Osteocyte (in vitro differentiated cells): ENCODE measurements at places on chromosomes 12 and 14.

DNA sequence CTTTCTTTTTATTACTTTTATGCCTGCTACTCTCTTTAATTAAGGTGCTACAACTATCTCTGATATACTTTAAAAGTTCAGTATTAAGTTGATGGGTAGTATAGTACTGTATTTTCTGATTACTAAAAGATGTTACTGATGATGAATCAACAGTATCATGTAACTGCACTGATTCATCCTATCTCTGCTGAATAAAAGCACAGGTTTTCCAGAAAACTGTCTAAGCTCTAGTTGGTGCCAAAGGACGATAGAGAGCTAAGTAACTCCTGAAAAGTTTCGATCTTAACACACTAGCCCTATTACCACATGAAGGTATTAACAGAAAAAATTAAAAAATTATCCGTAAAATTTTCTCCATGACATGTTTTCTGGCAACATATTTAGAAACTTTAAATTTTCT is 2.1 kb downstream of the SCAF11 start:
- no peak for DNase-seq

GRCh38 chr12:47408171-47408871 is 297.5 kb downstream of the RPAP3 start:
- no peak for DNase-seq

- DNase-seq = no peak
These were observed 3.4 kb upstream of the DHH start for GRCh38 chr12:49098035-49098451.

GRCh38 chr12:92505254-92506231 is 197.2 kb upstream of the PLEKHG7 start:
- DNase-seq = peak; percentile 85

GRCh38 chr14:54688229-54688628 is 121.3 kb downstream of the SAMD4A start:
- no peak for DNase-seq

- no peak for DNase-seq
These were observed 2.0 kb upstream of the FKBP11 start for GRCh38 chr12:48927261-48927660.

DNA sequence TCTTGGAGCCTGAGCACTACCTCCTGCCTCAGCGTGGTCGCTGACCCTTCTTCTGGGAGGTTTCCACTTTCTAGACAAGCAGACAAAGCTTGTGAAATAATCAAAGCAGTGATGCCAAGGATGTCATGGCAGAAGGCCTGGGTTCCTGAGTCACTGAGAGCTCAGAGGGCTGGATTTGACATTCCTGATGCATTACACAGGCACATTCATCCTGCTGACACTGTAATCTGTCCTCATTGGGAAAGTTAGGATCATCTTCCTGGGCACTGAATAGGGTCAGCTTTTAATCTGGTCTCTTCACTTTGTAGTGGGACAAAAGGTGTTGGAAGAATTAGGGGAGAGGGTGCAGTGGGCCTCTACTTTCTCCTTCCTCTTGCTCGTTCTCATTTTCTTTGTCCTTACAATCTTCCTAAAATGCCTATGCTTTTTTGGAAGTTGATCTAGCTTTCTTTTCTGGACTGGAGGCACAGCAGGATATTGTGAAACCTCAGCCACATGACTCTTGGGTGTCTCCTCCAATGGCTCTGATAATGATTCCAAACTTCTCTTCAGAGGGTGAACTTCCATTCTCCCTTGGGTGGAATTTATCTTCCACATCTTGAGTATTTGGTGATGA is 29.6 kb downstream of the EEA1 start:
- DNase-seq = no peak

GRCh38 chr12:89815225-89815624 is 106.6 kb upstream of the ATP2B1 start:
- no peak for DNase-seq

GRCh38 chr12:124518051-124518932 is 49.1 kb downstream of the NCOR2 start:
- DNase-seq = peak; percentile 98

GRCh38 chr14:34325493-34325892 is 136.5 kb downstream of the SPTSSA start:
- DNase-seq = no peak

GRCh38 chr14:50041980-50042379 is 74.4 kb downstream of the VCPKMT start:
- DNase-seq = no peak

DNA sequence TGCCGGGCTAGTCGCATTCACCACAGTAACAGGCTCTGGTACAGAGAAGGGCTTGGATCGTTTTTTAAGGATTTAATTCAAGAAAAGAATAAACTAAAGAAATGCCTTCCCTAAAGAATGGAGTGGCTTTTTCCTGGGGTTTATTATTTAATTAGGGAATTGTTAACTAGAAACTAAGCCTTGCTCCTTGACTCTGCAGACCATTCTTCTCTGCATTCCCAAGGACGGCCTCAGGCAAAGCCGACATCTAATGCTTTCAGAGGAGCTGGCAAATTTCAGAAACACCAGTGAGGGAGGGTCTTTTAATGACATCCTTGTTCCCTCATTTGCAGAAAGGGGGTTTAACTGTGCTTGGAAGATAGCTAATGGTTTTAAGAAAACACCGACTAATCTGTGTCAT is 174.0 kb downstream of the EGLN3 start:
- no peak for DNase-seq

GRCh38 chr14:51575349-51576116 is 76.2 kb upstream of the FRMD6 start:
- DNase-seq = no peak

GRCh38 chr12:105946493-105946901 is 192.3 kb downstream of the NUAK1 start:
- no peak for DNase-seq
